ENCODE measurements at places on chromosomes 1 and 21.

DNA sequence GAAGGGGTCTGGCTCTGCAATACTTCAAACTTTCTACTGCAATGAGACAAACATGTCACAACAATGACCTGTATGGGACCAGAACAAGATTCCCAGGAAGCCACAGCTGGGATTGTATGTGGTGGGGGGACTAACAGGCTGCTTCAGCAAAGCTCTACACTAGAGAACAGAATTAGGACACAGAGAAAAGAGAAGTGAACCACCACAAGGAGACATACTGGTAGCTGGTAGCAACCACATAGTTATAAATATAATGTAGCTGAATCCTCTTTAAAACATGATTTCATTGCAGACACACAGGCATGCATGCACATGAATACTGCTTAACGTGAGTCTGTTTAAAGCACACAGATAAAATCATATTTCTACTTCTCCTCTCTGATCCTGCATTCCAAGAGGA lies 3.5 kb upstream of the ILDR2 start:
- no peaks in the 10 kb centered on the region for H3K36me3 ChIP-seq
- H3K27me3 ChIP-seq, result peaks cover 12% of the 10 kb centered on the region

DNA sequence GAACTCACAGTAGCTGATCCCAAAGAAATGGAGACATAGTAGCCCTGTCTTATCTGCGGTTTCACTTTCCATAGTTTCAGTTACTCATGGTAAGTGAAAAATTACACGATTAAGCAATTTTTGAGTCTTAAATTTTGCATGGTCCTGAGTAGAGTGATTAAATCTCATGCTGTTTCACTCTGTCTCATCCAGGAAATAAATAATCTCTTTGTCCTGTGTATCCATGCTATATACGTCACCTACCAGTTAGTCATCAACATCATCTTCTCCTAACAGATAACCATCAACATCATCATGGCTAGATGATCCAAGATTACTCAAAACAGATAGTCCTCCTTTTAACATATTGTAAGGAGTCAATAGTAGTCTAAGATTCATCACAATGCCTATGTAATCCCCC lies 1589.3 kb downstream of the BRINP3 start:
- H3K4me1 ChIP-seq, result no peaks in the 10 kb centered on the region
- no peaks in the 10 kb centered on the region for H3K27me3 ChIP-seq
- no peaks in the 10 kb centered on the region for H3K36me3 ChIP-seq

GRCh38 chr1:59173721-59174120 lies 123.2 kb upstream of the FGGY start:
- H3K4me1 ChIP-seq, result no peaks in the 10 kb centered on the region
- no peak overlapping the region for H3K4me3 ChIP-seq
- ATAC-seq, result no peak
- H3K27ac ChIP-seq, result peak overlapping the region; percentile 42

- no peaks in the 10 kb centered on the region for H3K36me3 ChIP-seq
- H3K27ac ChIP-seq, result no peak overlapping the region
- H3K27me3 ChIP-seq, result peaks cover 3% of the 10 kb centered on the region
- no peak for ATAC-seq
- H3K4me1 ChIP-seq, result no peaks in the 10 kb centered on the region
Measured at GRCh38 chr1:68211761-68212380, 20.5 kb downstream of the WLS start.

GRCh38 chr1:172969611-172970010 lies 81.1 kb downstream of the TNFSF18 start:
- no peak for ATAC-seq
- H3K4me1 ChIP-seq, result peaks cover 9% of the 10 kb centered on the region
- H3K27ac ChIP-seq, result no peak overlapping the region
- no peaks in the 10 kb centered on the region for H3K36me3 ChIP-seq
- H3K27me3 ChIP-seq, result peaks cover 3% of the 10 kb centered on the region

DNA sequence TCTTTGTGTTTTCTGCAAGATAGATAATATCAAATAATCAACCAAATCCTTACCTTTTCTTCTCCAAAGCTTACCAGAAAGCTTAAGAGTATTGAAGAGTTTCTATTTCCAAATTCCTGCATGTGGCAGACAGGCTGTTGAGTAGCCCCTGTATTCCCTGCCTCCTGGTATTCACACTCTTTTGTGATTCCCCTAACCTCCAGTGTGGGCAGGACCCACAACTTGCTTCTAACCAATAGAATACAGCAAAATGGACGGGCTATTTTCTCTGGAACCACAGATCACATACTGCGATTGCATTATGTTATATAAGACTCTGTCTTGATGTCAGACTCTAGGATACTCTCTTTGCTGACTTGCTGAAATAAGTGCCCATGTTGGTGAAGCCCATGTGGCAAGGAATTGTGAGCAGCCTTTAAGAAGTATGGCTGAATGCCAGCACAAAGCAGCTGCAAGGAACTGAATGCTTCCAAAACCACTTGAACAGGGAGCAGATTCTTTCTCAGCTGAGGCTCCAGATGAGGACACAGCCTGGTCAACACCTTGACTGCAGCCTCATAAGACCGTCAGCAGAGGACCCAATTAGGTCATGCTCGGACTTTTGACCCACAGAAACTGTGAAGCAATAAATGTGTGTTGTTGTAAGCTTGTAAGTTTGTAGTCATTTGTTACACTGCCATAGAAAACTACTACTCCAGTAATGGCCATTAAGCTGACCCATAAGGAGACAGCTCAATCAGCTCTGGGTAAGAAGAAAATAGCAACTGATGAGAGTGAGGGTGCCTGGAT lies 47.9 kb upstream of the PLXNA2 start:
- H3K27me3 ChIP-seq, result peaks cover 26% of the 10 kb centered on the region
- H3K4me3 ChIP-seq, result no peak overlapping the region
- no peaks in the 10 kb centered on the region for H3K4me1 ChIP-seq
- ATAC-seq, result no peak
- no peak overlapping the region for H3K27ac ChIP-seq

GRCh38 chr1:24051206-24051945 lies 60.6 kb downstream of the MYOM3 start:
- H3K4me3 ChIP-seq, result no peak overlapping the region
- H3K4me1 ChIP-seq, result no peaks in the 10 kb centered on the region
- H3K27me3 ChIP-seq, result no peaks in the 10 kb centered on the region
- no peaks in the 10 kb centered on the region for H3K36me3 ChIP-seq
- no peak for ATAC-seq

- peaks cover 12% of the 10 kb centered on the region for H3K27me3 ChIP-seq
- H3K4me1 ChIP-seq, result no peaks in the 10 kb centered on the region
- no peak for ATAC-seq
- H3K4me3 ChIP-seq, result no peak overlapping the region
- H3K27ac ChIP-seq, result no peak overlapping the region
- no peaks in the 10 kb centered on the region for H3K36me3 ChIP-seq
Measured at GRCh38 chr1:178101654-178102053, 7.8 kb downstream of the RASAL2 start.

DNA sequence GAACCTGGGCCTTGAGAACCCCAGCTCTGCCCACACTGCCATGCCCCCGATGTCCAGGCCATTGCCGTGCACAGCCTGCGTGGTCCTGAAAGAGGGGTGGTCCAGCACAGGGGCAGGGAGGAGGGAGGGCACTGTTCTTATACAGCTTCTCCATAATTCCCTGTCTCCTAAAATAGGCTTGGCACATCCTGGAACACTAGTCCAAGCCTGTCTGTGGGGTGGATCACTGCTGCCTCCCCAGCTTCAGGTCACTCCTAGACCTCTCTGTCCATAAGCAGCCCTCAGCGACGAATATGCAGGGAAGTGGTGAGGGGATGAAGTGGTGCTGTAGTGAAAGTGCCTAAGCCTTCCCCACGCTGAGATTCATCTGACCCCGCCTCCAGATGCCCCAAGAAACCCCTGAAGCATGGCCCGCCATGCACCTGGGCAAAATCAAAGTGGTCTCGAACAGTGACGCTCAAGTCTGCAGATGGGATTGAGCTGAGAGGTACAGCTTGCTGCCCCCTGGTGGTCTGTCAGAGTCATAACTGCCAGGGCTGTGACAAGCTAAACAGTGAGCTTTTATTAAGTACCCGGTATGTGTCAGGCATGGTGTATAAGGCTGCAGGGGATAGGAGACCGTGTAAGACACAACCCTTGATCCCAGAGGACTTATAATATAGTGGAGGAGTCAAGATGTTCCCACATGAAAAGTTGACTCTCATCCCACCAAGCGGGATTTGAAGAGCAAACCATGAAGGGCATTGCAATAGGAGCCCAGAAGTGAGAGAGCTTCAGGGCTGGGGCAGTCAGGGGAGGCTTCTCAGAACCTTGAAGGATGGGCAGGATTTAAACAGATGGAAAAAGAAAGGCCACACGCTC lies 66.6 kb downstream of the FAM163A start:
- no peaks in the 10 kb centered on the region for H3K36me3 ChIP-seq
- no peaks in the 10 kb centered on the region for H3K27me3 ChIP-seq
- ATAC-seq, result peak; percentile 59
- H3K4me1 ChIP-seq, result no peaks in the 10 kb centered on the region
- H3K4me3 ChIP-seq, result no peak overlapping the region
- no peak overlapping the region for H3K27ac ChIP-seq

GRCh38 chr1:9852410-9853248 lies 28.9 kb upstream of the CLSTN1 start:
- no peak overlapping the region for H3K4me3 ChIP-seq
- no peaks in the 10 kb centered on the region for H3K4me1 ChIP-seq
- no peaks in the 10 kb centered on the region for H3K27me3 ChIP-seq

DNA sequence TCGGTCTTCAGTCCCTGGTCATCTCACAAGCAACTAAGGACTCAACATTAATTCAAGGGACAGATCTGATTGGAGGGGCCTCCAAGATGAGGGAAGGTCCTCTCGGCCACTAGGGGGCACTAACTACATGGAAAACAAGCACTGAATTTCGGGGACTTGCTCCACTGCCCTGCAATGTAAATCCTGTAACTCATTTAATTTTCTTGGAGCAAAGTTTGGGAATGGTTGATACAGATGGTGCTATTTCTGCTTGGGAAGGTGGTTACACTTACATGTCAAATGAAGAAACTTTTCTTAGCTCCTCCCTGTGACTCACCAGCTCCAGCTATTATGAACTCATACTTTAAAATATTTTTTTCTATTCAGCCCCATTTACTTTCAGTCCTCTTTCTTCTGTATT lies 97.4 kb upstream of the KCNJ15 start:
- peak; percentile 45 for ATAC-seq
- H3K36me3 ChIP-seq, result no peaks in the 10 kb centered on the region
- peaks cover 14% of the 10 kb centered on the region for H3K27me3 ChIP-seq
- H3K27ac ChIP-seq, result no peak overlapping the region

- ATAC-seq, result no peak
- H3K27ac ChIP-seq, result no peak overlapping the region
Measured at GRCh38 chr1:182897696-182898095, 55.3 kb downstream of the SHCBP1L start.

DNA sequence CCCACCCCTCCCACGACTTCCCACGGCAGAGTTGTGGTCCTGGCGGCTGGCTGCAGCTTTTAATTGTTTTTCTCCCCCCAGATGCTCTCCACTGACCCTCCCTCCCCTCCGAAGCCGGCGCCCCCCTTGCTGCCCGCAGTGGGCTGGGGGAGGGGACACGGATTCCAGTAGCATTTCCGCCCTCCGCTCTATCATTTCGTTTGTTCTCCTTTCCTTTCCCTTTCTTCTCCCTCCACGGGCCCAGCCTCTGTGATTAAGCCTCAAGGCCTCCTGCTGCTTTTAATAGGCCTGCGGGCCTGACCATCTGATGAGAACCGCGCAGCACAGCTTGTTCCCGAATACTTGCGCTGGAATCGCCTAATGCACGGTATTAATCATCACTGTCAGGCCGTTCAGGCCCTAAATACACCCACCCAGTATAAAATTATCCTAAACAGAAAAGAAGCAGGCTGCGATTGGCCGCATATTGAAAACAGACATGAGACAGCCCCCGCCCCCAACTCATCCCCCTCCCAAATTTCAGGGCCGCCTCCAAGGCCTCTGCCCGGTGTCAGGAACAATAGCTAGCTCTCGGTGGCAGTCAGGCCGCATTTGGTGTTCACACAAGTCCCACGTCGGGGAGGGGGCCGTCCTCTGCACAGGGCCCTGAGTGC lies 102.0 kb upstream of the ARHGEF16 start:
- no peaks in the 10 kb centered on the region for H3K36me3 ChIP-seq
- H3K4me3 ChIP-seq, result no peak overlapping the region
- no peak for ATAC-seq
- no peaks in the 10 kb centered on the region for H3K4me1 ChIP-seq

DNA sequence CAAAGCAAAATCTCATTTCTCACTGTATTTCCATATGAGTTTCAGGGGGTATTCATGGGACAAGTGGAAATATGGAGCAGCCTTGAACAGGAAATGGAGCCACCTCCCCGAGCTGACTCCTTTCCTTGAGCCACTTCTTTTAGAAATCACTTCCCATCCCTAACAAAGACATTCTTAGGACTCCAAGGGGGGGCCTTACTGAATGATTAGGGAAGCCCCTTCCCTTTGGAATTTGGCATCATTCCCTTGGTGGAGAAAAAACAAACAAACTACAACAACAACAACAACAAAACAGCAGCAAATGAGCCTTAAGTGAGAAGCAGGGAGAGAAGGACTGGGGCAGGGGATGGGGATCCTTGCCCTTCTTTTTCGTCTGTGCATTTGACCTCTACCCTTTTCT lies 278.3 kb downstream of the ZNF648 start:
- peaks cover 13% of the 10 kb centered on the region for H3K27me3 ChIP-seq
- H3K27ac ChIP-seq, result no peak overlapping the region
- H3K4me1 ChIP-seq, result no peaks in the 10 kb centered on the region

DNA sequence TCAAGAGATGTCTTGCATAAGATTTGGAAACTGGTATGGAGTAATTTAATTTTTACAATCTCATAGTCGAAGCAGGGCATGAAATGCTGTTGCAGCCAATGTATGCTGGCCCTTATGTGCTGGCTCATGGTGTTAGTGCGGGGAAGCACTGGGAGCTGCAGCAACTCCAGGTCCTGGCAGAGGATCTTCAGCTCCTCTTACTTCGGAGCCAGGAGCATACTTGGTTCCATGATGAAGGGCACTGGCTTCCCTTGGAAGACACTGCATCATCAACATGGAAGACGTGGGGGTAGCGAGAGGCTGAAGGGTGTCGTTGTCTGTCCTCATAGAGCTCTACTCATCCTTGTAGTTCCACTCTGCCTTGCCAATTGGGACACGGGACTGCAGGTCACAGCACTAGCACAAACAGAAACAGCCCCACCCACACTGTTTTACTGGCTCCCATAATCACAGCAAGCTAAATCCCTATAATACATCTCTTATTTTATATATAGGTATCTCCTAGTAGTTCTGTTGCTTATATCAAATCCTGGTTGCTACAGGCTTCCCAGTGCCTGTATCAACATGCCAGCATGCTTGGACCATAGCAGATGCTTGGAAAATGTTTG lies 22.4 kb downstream of the PLA2G2D start:
- no peak overlapping the region for H3K4me3 ChIP-seq
- no peak overlapping the region for H3K27ac ChIP-seq
- no peaks in the 10 kb centered on the region for H3K36me3 ChIP-seq
- peaks cover 16% of the 10 kb centered on the region for H3K27me3 ChIP-seq
- no peaks in the 10 kb centered on the region for H3K4me1 ChIP-seq

DNA sequence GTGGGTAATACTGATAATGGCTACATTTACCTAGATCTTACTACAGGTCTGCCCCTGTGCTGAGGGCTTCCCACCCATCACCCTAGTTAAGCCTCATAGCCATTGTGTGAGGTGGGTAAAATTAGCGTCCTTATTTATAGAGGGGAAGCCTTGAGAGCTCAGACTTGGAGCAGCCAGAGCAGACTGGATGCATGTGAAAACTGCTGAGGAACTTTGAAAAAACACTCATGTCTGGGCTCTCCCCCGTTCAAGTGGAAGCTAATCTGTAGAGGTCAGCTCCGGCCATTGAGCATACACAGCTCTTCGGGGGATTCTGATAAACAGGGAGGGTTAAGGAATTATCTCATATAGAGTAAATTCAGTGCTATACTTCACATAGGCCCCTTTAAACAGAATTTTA lies 389.7 kb downstream of the RPS6KC1 start:
- no peaks in the 10 kb centered on the region for H3K36me3 ChIP-seq
- H3K27me3 ChIP-seq, result peaks cover 29% of the 10 kb centered on the region
- H3K27ac ChIP-seq, result no peak overlapping the region
- no peak for ATAC-seq
- H3K4me1 ChIP-seq, result no peaks in the 10 kb centered on the region
